ENCODE measurements at places on chromosomes 5 and 9.

DNA sequence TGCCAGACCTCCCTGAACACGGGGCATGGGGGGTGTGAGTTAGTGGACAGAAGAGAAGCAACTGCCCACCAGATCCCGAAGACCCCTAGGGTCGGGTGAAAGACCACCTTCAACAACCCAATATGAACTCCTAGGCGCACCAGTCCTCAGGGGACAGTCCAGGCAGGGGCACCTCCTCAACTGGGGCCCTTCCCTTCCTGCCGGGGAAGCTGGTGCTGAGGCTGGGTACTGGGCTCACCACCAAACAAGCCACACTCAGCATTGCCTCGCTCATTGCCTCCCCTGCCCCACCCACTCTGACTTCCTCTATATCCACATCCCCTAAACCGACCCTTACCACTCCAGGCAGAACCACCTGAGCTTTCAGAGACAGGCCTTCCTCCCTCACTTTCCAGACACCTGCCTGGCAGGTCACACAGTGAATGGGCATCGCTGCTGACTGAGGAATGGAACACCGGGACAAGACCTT, 42.5 kb downstream of the SEMA4D start:
- no peak for DNase-seq

GRCh38 chr5:154863291-154864080, 5.1 kb downstream of the CNOT8 start:
- no peak for DNase-seq

GRCh38 chr5:121182788-121183490, 668.7 kb upstream of the FTMT start:
- DNase-seq: no peak

GRCh38 chr9:91053824-91054223, 252.2 kb downstream of the SYK start:
- DNase-seq: no peak

- DNase-seq: no peak
Measured at GRCh38 chr9:134185536-134186011, 21.2 kb upstream of the RNU6ATAC start.

Data from activated CD4-positive, CD25-positive, alpha-beta regulatory T cell (primary cell).